ENCODE measurements at places on chromosomes 12 and 14.

DNA sequence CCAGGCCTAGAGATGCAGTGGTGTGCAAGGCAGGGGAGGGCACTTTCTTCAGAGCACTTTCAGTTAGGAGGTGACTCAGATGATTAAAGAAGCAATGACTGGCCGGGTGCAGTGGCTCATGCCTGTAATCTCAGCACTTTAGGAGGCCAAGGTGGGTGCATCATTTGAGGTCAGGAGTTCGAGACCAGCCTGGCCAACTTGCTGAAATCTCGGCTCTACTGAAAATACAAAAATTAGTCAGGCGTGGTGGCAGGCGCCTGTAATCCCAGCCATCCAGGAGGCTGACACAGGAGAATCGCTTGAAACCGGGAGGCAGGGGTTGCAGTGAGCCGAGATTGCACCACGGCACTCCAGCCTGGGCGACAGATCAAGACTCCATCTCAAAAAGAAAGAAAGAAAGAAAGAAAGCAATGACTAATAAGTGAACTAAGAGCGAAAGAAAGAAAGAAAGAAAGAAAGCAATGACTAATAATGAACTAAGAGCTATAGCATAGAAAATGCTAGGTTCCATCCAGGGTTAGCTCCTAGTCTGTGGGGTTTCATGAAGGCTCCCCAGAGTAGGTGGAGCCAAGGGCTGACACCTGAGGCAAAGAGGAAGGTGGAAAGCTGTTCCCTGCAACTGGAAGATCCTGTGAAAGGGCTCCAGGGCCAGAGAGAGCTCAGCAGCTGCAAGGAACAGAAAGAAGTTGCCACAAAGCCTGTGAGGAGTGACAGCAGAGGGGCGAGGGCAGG is 334.5 kb downstream of the CACNA1C start:
- DNase-seq = no peak

DNA sequence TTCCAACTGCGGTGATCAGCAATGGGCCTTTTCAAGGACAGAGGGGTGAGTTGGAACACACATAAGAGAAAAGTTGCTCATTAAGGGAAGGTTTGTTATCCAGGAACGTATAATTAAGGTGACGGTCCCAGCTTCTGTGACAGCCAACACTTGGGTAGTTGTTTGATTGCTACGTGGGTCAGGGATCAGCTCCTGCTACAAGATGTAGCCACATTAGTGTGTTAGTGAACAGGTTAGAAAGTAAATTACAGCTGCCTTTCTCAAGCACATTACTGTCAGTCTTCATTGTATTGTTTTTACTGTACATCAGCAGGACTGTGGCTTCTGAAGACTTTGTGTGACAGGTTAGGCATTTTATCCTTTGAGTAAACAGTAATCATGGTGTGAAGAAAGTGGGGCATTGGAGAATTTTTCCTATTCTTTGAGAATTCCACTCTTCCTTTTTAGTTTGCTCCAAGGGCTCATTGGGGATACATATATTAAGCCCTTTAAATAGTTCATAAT is 230.5 kb downstream of the EGLN3 start:
- no peak for DNase-seq

DNA sequence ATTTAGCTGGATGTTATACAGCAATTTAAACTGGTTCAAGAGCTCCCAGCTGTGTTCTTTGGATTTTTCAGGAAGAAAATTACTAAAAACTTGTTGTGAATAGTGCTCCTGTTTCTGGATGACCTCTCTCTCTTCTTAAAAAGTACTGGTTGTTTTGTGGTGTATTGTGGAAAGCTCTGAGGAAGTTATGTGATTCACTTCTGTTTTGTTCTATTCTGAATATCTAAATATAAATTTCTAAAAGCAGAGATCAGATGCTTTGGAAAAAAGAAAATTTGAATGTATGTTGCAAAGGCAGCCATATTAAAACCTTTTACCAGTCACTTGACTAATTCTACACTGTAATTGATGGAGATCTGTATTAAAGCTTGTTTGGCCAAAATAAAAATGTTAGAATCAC is 3.4 kb upstream of the C3AR1 start:
- DNase-seq = no peak

DNA sequence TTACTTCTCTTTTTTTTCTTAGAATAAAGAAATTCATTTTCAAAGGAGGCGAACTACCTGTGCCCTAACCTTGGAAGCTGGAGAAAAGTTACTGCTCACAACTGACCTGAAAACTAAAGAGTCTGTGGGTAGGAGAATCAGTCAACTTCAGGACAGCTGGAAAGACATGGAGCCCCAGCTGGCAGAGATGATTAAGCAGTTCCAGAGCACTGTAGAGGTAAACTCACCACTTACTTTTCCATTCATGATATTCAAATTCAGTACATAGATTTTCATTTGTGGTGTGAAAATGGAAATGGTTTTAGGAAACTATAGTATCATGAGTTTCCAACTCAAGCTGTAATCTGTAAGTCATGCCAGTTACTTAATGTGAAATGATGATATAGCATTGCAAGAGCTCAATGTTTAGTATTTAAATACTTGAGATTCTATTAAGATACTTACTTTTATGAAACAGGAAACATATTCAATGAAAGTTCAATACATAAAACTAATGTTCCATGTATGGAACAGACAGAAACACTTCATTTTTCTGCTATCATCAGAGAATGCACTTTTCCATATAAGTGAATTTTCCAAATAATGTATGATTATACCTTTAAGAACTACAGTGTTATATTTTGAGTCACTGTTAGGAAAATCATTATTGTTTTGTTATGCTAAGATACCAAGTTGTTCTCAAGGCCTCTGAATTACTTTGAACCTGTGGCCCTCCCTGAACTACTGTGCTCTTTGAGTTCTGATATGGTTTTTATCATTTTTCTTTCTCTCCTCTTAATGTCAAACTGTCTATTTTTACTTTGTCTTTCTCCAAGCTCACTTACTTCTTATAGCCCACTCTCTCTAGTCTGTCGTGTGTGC is 119.0 kb downstream of the ESR2 start:
- DNase-seq = no peak

- peak; percentile 72 for DNase-seq
Measured at GRCh38 chr14:77139540-77140358, 1.8 kb downstream of the ZDHHC22 start.

Measured in Calu3 (cell line).